ENCODE measurements at places on chromosomes 11 and 22.

GRCh38 chr11:33258631-33259205 is 1.5 kb downstream of the HIPK3 start:
- DNase-seq, result no peak

DNA sequence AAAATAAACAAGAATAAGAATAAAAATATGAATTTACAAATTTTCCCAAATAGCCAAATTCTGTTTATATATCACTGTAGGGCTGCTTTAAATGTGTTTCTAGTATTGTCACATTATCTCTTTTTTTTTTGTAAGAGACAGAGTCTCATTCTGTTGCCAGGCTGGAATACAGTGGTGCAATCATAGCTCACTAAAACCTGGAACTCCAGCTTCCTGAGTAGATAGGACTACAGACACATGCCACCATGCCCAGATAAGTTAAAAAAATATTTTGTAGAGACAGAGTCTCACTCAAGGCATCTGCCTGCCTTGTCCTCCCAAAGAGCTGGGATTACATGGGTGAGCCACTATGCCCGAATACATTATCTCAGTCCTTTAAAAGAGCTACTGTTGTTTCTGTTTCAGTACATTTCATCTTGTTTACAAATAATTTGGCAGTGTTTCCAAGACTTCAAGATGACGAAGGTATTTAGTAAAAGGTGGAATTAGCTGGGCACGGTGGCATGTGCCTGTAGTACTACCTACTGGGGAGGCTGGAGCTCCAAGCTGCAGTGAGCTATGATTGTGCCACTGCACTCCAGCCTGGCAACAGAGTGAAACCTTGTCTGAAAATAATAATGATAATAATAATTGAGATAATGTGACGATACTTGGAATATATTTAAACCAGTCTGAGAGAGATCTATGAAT is 6.0 kb downstream of the FOLH1 start:
- no peak for DNase-seq

GRCh38 chr22:20028855-20029549 is 8.1 kb downstream of the TANGO2 start:
- DNase-seq, result no peak

- DNase-seq, result no peak
Observed at GRCh38 chr22:25760848-25761595, 19.0 kb downstream of the MYO18B start.

GRCh38 chr11:2691355-2691761 is 8.4 kb downstream of the KCNQ1OT1 start:
- DNase-seq, result no peak

DNA sequence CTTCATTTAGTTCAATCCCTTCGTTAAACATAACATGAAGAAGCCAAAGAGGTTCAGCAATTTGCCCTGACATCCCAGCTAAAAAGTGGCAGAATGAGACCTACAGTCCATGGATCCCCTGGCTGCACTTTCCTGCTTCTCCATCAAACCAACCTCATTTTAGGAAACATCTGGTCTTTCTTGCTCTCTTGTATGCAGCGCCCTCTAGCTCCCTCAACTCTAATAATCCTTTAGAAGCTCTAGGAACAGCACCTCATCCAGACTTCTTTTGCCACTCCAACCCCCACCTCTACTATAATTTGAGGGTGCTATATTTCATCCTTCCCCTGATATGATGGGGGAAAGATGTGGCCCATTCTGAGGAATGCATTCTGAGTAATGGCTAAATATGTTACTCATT is 7.4 kb downstream of the CNTF start:
- no peak for DNase-seq

DNA sequence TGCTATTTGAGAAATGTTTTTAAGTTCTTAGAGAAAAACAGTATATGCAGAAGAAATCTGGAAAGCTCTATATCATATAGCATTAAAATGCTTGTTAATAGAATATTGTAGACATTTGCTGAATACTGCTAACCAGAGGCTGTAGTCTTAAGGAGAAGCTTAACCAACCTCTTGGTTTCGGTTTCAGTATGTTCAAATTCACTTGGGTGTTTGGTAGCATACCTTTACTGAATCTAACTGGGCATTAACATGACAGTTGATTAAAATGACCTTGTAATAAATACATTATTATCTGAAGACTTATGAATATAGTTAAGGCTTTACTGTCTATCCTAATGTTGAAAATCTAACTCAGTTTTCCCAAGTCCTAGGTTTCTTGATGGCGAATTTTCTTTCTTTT is 5.4 kb downstream of the PCF11 start:
- DNase-seq, result no peak
